T-helper 2 cell (primary cell): ENCODE measurements at places on chromosomes 4 and X.

GRCh38 chr4:1686440-1687036, 2.4 kb upstream of the FAM53A start:
- no peak for DNase-seq

DNA sequence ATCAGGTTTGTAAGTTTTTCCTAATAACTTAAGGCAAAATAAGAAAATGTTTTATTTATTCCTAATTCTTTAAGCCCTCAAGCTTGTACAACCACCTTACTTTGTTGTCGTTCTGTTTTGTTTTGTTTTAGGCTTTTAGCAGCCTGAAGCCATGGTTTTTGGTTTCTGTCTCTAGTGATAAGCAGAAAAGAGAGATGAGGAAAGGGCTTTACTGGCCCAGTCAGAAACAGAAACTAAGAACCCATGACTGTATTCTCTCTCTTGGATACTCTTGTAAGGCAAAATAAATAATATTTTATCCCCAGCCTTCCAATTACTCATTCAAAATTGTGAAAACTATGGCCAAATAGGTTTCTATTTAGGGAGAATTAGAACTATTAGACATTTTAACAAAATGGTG, 29.4 kb downstream of the TBC1D19 start:
- no peak for DNase-seq

- no peak for DNase-seq
Observed at GRCh38 chr4:41927796-41928499, 7.3 kb upstream of the TMEM33 start.

DNA sequence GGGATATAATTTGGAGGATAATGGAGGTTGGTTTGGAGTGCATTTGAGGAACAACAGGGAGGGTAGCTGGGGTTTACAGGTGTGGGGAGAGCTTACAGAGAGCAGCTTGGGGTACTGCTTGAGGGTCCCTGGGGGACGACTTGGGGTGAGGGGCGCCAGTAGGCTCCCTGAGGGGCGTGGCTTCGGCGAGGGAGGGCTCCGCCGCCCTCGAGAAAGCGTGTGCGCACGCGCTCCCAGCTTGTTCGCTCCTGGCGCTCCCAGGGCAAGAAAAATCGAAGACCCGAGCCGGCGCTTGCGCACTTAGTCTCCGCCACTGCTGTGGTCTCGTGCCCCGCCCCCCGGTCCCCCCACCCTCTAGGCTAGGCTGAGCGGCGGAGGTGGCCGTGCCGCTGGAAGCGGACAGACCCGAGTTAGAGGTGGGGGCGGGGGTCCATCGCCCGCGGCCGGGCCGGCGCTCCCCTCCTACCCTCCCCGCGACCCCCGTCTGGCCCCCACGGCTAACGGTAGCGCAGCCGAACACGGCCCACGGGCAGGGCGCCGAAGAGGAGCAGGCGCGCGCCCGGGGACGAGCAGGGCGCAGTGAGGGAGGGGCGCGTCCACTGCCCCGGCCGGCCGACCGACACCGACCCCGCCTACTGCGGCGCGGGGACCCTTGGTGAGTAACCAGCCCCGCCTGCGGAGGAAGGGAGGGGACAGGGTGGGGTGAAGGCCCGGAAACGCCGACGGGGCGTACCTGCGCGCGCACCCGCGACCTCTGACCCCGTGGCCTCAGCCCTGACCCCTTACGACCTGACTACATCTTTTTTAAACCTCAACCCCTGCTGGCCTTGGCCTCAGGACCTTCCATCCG, 5.4 kb upstream of the CCDC120 start:
- DNase-seq = peak; percentile 38

DNA sequence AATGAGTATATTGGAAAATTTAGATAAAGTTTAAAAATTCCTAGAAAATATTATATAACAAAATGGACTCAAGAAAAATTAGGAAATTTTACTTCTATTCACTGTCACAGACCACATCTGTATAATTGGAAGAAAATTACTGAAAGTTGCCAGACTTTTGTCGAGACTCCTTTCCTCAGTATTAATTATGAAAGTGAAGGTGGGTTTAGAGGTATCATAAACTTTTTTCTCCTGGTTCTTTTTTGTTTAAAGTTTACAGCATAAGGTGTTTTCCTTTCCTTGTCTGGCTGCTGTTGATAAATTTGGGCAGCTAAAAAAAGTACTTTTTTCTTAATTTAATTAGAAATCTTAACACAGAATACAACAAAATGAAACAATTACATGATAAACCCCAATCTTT, 6.7 kb upstream of the TEX13D start:
- no peak for DNase-seq

DNA sequence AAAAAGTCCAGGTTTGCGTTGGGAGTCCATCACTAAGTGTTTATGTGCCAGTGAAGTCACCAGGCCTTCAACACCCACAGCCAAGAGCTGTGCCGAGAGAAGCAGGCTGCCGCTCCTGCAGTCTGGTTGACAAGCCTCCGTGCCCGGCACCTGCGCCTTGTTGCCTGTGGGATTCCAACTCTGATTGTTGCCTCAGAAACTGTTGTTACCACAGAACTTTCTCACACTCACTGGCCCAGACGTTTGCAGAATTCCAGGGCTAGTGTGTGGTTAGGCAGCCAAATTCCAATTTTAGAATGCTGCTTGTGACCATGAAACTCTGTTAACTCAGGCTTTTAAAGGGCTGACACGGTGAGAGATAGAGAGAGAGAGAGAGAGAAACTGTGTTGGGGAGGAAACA, 119.5 kb upstream of the LIMCH1 start:
- DNase-seq = no peak

GRCh38 chr4:148445860-148446330, 3.7 kb upstream of the NR3C2 start:
- DNase-seq = no peak

- no peak for DNase-seq
Observed at GRCh38 chr4:104763554-104764222, 269.0 kb upstream of the CXXC4 start.

GRCh38 chr4:124219389-124219788, 493.1 kb downstream of the ANKRD50 start:
- DNase-seq = no peak

GRCh38 chr4:96895826-96896225, 1055.9 kb downstream of the PDHA2 start:
- DNase-seq = no peak

- DNase-seq = no peak
Observed at GRCh38 chrX:17917945-17918577, 57.0 kb upstream of the RAI2 start.

- no peak for DNase-seq
Observed at GRCh38 chrX:131728295-131729145, 184.6 kb downstream of the OR13H1 start.

DNA sequence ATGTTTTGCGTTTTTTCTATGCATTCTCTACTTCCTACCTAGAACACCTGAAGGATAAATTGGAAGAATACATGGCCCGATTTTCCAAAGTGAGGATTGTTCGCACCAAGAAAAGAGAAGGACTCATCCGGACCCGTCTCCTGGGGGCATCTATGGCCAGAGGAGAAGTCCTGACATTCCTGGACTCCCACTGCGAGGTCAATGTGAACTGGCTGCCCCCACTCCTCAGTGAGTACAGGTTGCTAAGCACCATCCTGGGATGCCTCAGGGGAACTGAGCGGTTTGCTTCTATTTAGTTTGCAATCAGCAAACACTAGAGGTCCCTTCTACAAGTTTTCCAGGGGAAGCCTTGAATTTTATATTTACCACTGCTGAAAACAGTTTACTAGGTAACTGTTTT, 359.3 kb upstream of the GALNT7 start:
- DNase-seq = no peak
